ENCODE measurements at places on chromosomes 2 and 18. TPM values are rescaled to one million over a fixed set of nuclear protein-coding genes. Genes with fewer than 3 reads are reported as not detected.
A peak's percentile ranks its signal among the peaks of the same experiment; 100 is the strongest.

GRCh38 chr2:129709001-129709955 is 270.2 kb upstream of the RAB6C start:
- H3K4me1 ChIP-seq = no peaks in the 10 kb centered on the region
- H3K4me3 ChIP-seq = no peak overlapping the region
- H3K27ac ChIP-seq = no peak overlapping the region
- no peaks in the 10 kb centered on the region for H3K27me3 ChIP-seq
- H3K36me3 ChIP-seq = no peaks in the 10 kb centered on the region
- DNase-seq = no peak

- H3K27ac ChIP-seq = no peak overlapping the region
- DNase-seq = no peak
- H3K4me3 ChIP-seq = no peak overlapping the region
- H3K36me3 ChIP-seq = no peaks in the 10 kb centered on the region
- no peaks in the 10 kb centered on the region for H3K27me3 ChIP-seq
Observed at GRCh38 chr2:190679813-190680591, 31.1 kb downstream of the NAB1 start.

DNA sequence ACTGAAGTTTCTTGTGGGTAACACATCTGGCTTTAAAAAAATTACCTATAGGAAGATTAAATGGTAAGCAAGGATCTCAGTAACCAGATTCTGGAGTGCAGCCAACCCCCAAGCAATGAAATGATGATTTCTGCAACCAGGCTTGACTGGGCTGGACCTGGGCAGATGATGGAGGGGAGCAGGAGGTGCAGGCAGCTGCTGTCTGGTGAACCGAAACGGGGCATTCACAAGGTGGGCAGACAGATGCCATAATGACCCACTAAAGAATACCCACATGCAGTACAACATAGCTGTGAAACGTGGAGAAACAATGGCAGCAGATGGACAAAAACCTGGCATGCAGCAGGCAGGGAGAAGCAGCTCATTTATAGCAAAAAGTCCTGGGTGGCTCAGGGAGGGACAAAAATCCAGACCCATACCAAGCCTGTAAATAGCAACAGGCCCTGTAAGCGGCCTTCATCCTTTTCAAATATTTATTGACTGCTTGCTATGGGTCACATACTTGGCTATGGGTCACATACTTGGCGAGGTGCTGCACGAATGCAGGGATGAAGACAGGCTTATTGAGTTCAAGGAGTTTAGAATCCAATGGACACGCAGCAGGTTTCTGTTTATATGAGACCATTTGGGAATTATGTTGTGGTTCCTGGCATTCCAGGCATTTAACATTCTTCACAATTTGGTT is 244.7 kb downstream of the HRH4 start:
- no peaks in the 10 kb centered on the region for H3K36me3 ChIP-seq
- H3K27ac ChIP-seq = no peak overlapping the region
- no peak overlapping the region for H3K4me3 ChIP-seq
- H3K4me1 ChIP-seq = no peaks in the 10 kb centered on the region
- H3K27me3 ChIP-seq = no peaks in the 10 kb centered on the region

The UGT1A8 gene
- total RNA-seq = not detected

- no peaks in the 10 kb centered on the region for H3K4me1 ChIP-seq
- H3K4me3 ChIP-seq = no peak overlapping the region
- H3K36me3 ChIP-seq = no peaks in the 10 kb centered on the region
- no peak for DNase-seq
- no peaks in the 10 kb centered on the region for H3K27me3 ChIP-seq
- H3K27ac ChIP-seq = no peak overlapping the region
Observed at GRCh38 chr2:58800881-58801280, 559.8 kb upstream of the FANCL start.

The SCN7A gene
- 2.9 TPM for total RNA-seq

DNA sequence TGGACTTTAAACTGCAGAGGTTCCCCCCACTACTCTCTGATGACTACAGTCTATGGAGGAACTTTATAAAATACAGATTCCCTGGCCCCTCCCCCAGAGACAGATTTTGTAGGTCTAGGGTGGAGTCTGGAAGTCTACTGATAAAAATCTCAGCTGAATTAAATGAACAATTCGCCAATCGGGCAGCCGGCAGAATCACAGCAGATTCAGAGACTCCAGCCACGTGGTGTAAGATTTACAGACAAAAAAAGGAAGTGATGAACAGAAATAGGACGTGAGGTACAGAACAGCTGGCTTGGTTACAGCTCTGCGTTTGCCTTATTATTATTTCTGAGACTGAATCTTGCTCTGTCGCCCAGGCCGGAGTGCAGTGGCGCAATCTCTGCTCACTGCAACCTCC is 21.4 kb upstream of the MTA3 start:
- H3K27ac ChIP-seq = no peak overlapping the region
- H3K4me1 ChIP-seq = no peaks in the 10 kb centered on the region
- DNase-seq = no peak
- H3K27me3 ChIP-seq = no peaks in the 10 kb centered on the region
- H3K4me3 ChIP-seq = no peak overlapping the region

DNA sequence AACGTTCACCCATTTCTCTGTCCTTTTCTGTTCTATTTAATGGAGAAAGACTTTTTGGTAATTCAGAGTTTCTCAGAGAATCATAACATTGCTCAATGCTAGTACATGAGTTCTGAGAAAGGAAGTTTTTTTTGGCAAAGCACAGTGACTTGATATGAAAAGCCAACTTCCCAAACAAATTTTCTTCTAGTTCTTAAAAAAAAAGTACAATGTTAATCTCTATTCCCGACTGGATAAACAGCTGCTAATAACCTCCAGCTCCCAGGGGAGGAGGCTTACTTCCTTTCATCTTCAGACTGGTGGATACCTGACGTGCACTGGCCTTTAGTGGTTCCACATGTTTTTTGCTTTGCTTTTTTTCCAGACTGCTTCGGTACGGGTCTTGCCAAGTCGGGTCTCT is 284.6 kb upstream of the CCDC68 start:
- no peaks in the 10 kb centered on the region for H3K36me3 ChIP-seq
- peak overlapping the region; percentile 42 for H3K4me3 ChIP-seq
- peak overlapping the region; percentile 80 for H3K27ac ChIP-seq
- peak; percentile 74 for DNase-seq

- no peaks in the 10 kb centered on the region for H3K27me3 ChIP-seq
- no peaks in the 10 kb centered on the region for H3K4me1 ChIP-seq
- H3K36me3 ChIP-seq = no peaks in the 10 kb centered on the region
- no peak overlapping the region for H3K4me3 ChIP-seq
- no peak overlapping the region for H3K27ac ChIP-seq
- no peak for DNase-seq
Observed at GRCh38 chr2:193900292-193900691, 1705.6 kb upstream of the TMEFF2 start.

The SAG gene
- total RNA-seq = not detected

The CRYGD gene
- total RNA-seq = not detected

DNA sequence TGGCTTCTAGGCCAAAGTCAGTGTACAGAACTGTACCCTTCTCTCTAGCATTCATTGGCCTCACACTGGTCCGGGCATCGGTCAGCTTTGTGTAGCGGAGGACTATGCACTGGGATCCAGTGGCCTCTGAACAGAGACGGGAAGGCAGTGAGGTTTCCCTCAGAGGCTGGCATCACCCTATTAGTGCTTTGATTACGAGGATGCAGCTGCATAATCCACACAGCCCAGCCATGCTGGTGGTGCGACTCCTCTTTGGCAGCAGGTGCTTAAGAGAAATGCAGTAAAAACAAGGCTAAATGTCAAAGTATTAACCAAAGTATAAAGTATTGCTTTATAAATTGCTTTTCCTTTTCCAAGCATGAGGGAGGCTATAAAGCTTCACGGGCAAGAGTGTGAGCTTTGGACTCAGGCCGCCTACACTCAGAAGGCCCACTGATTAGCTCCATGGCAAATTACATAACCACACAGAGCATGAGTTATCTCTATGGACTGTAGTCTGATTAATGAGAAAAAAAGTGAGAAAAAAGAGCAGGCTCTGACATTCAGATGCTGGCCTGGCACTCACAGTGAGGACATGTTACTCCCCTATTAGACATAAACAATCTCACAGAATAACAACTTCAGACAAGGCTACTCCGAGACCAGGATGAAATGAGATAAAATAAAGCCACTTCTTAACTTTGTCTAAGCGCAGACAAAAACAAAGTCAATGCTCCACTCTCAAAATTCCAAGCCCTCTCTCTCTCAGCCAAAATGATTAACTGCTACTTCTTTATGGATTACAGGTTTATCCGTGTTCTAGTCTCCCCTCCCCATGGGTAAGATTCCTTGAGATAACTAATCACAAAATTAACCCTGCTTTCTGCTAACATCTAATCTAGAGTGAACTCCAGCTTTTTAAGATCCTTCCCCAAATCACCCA is 6.4 kb upstream of the CRYGC start:
- H3K4me3 ChIP-seq = no peak overlapping the region
- H3K27me3 ChIP-seq = no peaks in the 10 kb centered on the region
- H3K36me3 ChIP-seq = no peaks in the 10 kb centered on the region
- H3K4me1 ChIP-seq = no peaks in the 10 kb centered on the region
- no peak for DNase-seq

DNA sequence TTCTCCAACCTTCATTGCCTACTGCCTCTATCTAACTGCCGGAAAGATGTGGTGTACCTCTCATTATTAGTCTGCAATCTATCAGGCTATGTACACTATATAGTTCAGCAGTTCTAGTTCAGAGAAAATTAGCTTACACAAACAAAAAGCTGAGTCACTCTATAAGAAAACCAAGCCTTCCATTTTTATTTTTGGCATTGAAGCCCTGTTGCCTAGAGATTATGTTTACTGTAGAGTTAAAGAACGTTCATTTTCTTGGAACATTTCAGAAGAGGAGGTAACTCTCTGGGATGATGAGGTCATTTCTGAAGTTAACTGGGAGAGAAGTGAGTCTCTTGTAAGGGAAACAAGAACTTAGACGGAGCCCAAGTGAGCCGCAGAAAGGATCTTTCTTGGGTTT is 133.5 kb downstream of the FAM124B start:
- H3K36me3 ChIP-seq = no peaks in the 10 kb centered on the region
- H3K27me3 ChIP-seq = no peaks in the 10 kb centered on the region
- H3K4me1 ChIP-seq = no peaks in the 10 kb centered on the region
- H3K27ac ChIP-seq = peak overlapping the region; percentile 53
- H3K4me3 ChIP-seq = no peak overlapping the region

- no peak overlapping the region for H3K4me3 ChIP-seq
- H3K27ac ChIP-seq = peak overlapping the region; percentile 33
- H3K36me3 ChIP-seq = no peaks in the 10 kb centered on the region
- H3K27me3 ChIP-seq = no peaks in the 10 kb centered on the region
- H3K4me1 ChIP-seq = peaks cover 32% of the 10 kb centered on the region
Observed at GRCh38 chr2:224941960-224942359, 100.3 kb downstream of the DOCK10 start.

The IMP4 gene
- 97.9 TPM for total RNA-seq
